Mesothelial cell of epicardium (in vitro differentiated cells): ENCODE measurements at places on chromosomes 6 and 20. TPM values are rescaled to one million over a fixed set of nuclear protein-coding genes. Genes with fewer than 3 reads are reported as not detected.
A peak's percentile ranks its signal among the peaks of the same experiment; 100 is the strongest.

SYTL3 gene
- total RNA-seq = 5.4 to 6.1 TPM (median 5.5 TPM) in 3 replicates

- H3K36me3 ChIP-seq = peaks cover 25% of the 10 kb centered on the region
- DNase-seq = no peak
- H3K27me3 ChIP-seq = no peaks in the 10 kb centered on the region
- H3K27ac ChIP-seq = peak overlapping the region; percentile 53
- H3K4me3 ChIP-seq = no peak overlapping the region
These were observed 78.9 kb upstream of the ISM1 start for GRCh38 chr20:13142143-13142542.

GRCh38 chr6:138689849-138690248 is 83.7 kb upstream of the CCDC28A start:
- H3K4me3 ChIP-seq = no peak overlapping the region
- no peaks in the 10 kb centered on the region for H3K36me3 ChIP-seq
- H3K4me1 ChIP-seq = peaks cover 11% of the 10 kb centered on the region
- no peak for DNase-seq
- no peak overlapping the region for H3K27ac ChIP-seq
- no peaks in the 10 kb centered on the region for H3K27me3 ChIP-seq

- peaks cover 1% of the 10 kb centered on the region for H3K4me1 ChIP-seq
- peaks cover 33% of the 10 kb centered on the region for H3K27me3 ChIP-seq
- no peak overlapping the region for H3K4me3 ChIP-seq
- no peak overlapping the region for H3K27ac ChIP-seq
- no peaks in the 10 kb centered on the region for H3K36me3 ChIP-seq
- no peak for DNase-seq
These were observed 48.5 kb upstream of the MOCS1 start for GRCh38 chr6:39982720-39983119.

MUC22 gene
- total RNA-seq = not detected in 3 replicates

- H3K4me3 ChIP-seq = no peak overlapping the region
- H3K36me3 ChIP-seq = peaks cover 10% of the 10 kb centered on the region
- peaks cover 15% of the 10 kb centered on the region for H3K4me1 ChIP-seq
- H3K27ac ChIP-seq = no peak overlapping the region
- no peak for DNase-seq
These were observed 185.6 kb downstream of the TSHZ2 start for GRCh38 chr20:53157443-53158408.

DNA sequence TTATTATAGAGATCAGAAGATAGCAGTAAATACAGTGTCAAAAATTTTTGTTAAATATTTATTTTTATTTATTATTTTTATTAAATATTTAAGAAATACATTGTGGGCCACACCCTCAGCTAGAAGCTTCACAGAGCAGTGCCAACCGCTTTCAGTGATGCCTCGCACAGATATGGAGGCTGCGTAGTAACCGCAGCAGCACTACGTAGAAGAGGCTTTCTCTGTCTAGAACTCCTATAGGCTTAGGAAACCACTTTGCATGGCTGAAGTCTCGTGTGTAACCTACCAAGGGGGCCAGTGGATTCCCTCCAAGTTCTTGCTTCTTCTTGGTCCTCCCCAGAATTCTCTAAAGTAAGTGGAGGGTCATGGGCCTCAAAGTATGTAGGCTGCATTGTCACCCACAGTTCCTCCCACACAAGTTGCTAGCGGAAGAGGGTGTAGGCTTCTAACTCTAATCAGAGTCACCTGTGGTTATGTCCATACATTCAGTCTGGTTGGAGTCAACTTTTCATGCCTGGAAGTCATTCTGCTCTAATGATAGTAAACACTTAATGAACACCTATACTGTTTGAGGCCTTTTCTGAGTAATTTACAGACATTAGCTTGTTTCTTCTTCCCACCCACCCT is 285.6 kb downstream of the CDKAL1 start:
- peaks cover 24% of the 10 kb centered on the region for H3K4me1 ChIP-seq
- DNase-seq = no peak
- no peaks in the 10 kb centered on the region for H3K27me3 ChIP-seq
- no peak overlapping the region for H3K27ac ChIP-seq
- H3K4me3 ChIP-seq = no peak overlapping the region

DNA sequence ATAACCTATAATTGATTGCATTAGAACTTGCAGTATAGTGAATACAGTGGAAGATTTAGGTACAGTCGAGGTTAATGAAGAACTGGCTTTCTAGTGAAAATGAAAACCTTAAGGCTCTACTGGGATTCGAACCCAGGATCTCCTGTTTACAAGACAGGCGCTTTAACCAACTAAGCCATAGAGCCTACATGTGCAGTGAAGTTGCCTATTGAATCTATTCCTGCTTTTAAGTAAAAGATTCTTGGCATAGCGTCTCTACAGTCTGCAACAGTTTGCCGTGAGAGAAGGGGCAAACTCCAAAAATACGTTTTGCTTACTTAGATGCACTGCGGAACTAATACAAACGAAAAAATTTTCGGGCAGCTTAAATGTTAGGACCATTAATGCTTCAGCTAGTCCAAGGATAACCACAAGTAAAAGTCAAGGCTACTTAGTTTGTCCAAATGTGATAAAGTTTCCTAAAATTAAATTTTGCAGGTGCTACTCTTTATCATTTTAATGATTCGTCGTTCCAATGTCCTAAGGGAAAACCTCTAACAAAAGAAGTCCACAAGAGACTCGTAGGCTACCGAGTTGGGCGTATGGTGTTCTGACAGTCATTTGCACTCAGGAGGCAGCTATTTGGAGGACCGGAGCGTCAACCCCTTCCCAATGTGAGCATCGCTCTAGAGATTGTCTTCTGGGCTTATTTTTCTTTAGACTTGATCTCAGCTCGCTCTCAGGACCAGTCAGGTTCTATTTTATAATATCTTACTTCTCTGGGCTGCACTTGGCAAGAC is 31.3 kb upstream of the ZSCAN23 start:
- no peaks in the 10 kb centered on the region for H3K36me3 ChIP-seq
- H3K27ac ChIP-seq = no peak overlapping the region
- no peak for DNase-seq
- peaks cover 5% of the 10 kb centered on the region for H3K4me1 ChIP-seq
- H3K27me3 ChIP-seq = peaks cover 43% of the 10 kb centered on the region
- peak overlapping the region; percentile 81 for H3K4me3 ChIP-seq

DNA sequence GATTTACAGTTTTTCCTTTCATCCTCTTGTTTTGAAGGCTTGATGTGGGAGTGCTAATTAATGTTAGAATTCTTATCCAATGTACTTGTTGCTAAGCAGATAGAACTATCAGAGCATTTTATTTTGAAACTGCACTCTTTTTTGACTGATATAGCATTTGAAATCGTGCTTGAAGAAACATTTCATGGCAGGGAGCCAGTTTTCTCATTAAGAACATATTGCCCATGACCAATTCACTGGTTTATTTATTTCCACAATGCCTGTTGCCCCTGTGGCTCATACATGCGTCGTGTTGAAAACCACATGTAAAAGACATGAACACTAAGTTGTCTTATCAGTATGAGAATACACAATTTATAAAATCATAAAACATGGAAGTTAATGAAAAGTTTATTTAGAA is 479.7 kb upstream of the FLRT3 start:
- H3K36me3 ChIP-seq = no peaks in the 10 kb centered on the region
- no peak for DNase-seq
- H3K4me3 ChIP-seq = no peak overlapping the region
- H3K4me1 ChIP-seq = peaks cover 29% of the 10 kb centered on the region
- peak overlapping the region; percentile 18 for H3K27ac ChIP-seq
- H3K27me3 ChIP-seq = no peaks in the 10 kb centered on the region

- H3K36me3 ChIP-seq = peaks cover 6% of the 10 kb centered on the region
- no peak overlapping the region for H3K27ac ChIP-seq
- H3K4me3 ChIP-seq = no peak overlapping the region
- no peaks in the 10 kb centered on the region for H3K27me3 ChIP-seq
- H3K4me1 ChIP-seq = peaks cover 23% of the 10 kb centered on the region
These were observed 24.2 kb upstream of the KIF25 start for GRCh38 chr6:167973148-167973885.

PAK5 gene
- total RNA-seq = 0.36 to 0.54 TPM (median 0.42 TPM) in 3 replicates

THEMIS gene
- total RNA-seq = not detected in 3 replicates

- H3K4me3 ChIP-seq = no peak overlapping the region
- peak overlapping the region; percentile 92 for H3K27ac ChIP-seq
- no peaks in the 10 kb centered on the region for H3K36me3 ChIP-seq
- H3K4me1 ChIP-seq = peaks cover 44% of the 10 kb centered on the region
- peaks cover 20% of the 10 kb centered on the region for H3K27me3 ChIP-seq
These were observed 28.2 kb downstream of the TREML4 start for GRCh38 chr6:41256383-41256782.

PLCB4 gene
- 14.0 to 15.6 TPM (median 15.1 TPM) in 3 replicates for total RNA-seq

DNA sequence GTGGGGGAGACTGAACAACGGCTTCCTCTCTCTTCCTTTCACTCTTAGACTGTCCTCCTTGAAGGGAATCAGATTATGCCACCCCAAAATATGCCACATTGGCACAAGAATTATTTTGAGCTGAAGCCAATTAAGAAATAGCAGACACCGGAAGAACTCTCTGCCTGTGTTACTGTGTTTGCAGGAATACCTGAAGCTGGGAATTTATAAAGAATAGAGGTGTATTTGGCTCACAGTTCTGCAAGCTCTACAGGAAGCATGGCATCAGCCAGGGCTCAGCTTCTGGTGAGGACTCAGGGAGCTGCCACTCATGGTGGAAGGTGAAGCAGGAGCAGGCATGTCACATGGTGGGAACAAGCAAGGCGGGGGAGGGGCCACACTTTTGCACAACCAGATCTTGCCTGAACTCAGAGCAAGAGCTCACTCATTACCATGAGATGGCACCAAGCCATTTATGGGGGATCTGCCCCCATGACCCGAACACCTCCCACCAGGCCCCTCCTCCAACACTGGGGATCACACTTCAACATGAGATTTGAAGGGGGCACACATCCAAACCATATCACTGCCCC is 46.0 kb downstream of the PCNA start:
- H3K27me3 ChIP-seq = no peaks in the 10 kb centered on the region
- no peaks in the 10 kb centered on the region for H3K4me1 ChIP-seq
- no peak overlapping the region for H3K4me3 ChIP-seq

FNDC1 gene
- total RNA-seq = 0.31 to 0.40 TPM (median 0.34 TPM) in 3 replicates

DNA sequence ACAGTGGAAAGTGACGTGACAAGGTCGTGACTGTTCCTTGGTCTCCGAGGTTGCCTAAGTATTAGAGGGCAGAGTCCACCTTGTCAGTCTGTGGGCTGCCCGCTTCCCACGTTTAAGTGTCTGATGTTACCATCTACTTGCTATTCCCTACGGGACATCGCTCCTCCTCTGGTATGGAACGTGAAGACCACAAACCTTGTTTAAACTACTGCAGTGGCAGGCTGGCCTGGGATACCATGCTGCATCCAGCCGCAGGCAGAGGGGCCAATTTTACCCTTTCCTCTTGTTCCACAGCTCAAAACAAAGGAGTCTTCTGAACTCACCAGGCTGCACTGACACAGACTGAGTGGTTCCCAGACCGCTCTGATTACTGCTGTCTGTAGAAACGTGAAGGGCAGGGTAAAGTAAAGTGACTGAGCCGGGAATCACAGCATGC is 275.9 kb downstream of the FOXC1 start:
- peak overlapping the region; percentile 96 for H3K27ac ChIP-seq
- H3K4me1 ChIP-seq = peaks cover 49% of the 10 kb centered on the region
- H3K4me3 ChIP-seq = peak overlapping the region; percentile 31
- no peaks in the 10 kb centered on the region for H3K27me3 ChIP-seq
- peak; percentile 48 for DNase-seq

GRCh38 chr20:3247638-3248037 is 8.6 kb upstream of the SLC4A11 start:
- H3K4me1 ChIP-seq = no peaks in the 10 kb centered on the region
- no peak overlapping the region for H3K27ac ChIP-seq
- H3K27me3 ChIP-seq = peaks cover 64% of the 10 kb centered on the region
- H3K36me3 ChIP-seq = peaks cover 10% of the 10 kb centered on the region
- no peak for DNase-seq
- H3K4me3 ChIP-seq = no peak overlapping the region

GRCh38 chr6:35642471-35643161 is 46.1 kb downstream of the FKBP5 start:
- no peaks in the 10 kb centered on the region for H3K36me3 ChIP-seq
- no peak overlapping the region for H3K27ac ChIP-seq
- no peak overlapping the region for H3K4me3 ChIP-seq

SLC24A3 gene
- 3.2 to 3.3 TPM (median 3.3 TPM) in 3 replicates for total RNA-seq

COL12A1 gene
- 10.5 to 12.5 TPM (median 11.3 TPM) in 3 replicates for total RNA-seq

DNA sequence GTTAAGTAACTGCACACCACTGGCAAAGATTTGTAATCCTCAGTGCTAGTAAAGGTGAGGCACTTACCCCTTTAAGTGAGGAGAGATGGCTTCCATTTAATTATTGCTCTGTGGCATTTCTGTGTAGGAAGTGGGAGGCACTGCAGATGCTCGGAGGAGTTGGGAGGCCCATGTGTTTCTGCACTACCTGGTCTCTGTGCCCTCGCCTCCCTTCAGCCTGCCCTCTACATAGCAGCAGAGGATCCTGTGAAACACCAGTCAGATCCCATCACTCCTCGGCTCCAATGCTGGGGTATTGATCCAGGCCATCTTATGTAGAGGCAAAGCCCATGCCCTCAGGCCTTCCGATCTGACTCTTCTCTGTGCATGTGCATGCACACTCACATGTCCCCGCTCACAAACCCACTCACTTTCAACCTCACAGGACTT is 67.0 kb downstream of the SLX4IP start:
- DNase-seq = no peak
- H3K27me3 ChIP-seq = no peaks in the 10 kb centered on the region

- H3K27ac ChIP-seq = peak overlapping the region; percentile 32
- DNase-seq = no peak
- peaks cover 15% of the 10 kb centered on the region for H3K36me3 ChIP-seq
- no peak overlapping the region for H3K4me3 ChIP-seq
- H3K4me1 ChIP-seq = peaks cover 16% of the 10 kb centered on the region
These were observed 4.4 kb downstream of the CAP2 start for GRCh38 chr6:17397764-17398194.

GRCh38 chr6:131911951-131912350 is 39.2 kb downstream of the CCN2 start:
- H3K27me3 ChIP-seq = peaks cover 15% of the 10 kb centered on the region
- H3K36me3 ChIP-seq = no peaks in the 10 kb centered on the region
- H3K4me1 ChIP-seq = no peaks in the 10 kb centered on the region
- H3K4me3 ChIP-seq = no peak overlapping the region
- DNase-seq = no peak
- H3K27ac ChIP-seq = no peak overlapping the region

HDGFL1 gene
- total RNA-seq = 0.09 to 0.14 TPM (median 0.11 TPM) in 3 replicates

GRCh38 chr6:96940322-96940721 is 15.8 kb downstream of the KLHL32 start:
- H3K4me1 ChIP-seq = peaks cover 34% of the 10 kb centered on the region
- no peaks in the 10 kb centered on the region for H3K36me3 ChIP-seq
- no peak overlapping the region for H3K4me3 ChIP-seq
- no peak overlapping the region for H3K27ac ChIP-seq

- no peak overlapping the region for H3K27ac ChIP-seq
- no peaks in the 10 kb centered on the region for H3K27me3 ChIP-seq
- H3K4me1 ChIP-seq = peaks cover 45% of the 10 kb centered on the region
- DNase-seq = peak; percentile 78
- no peaks in the 10 kb centered on the region for H3K36me3 ChIP-seq
- no peak overlapping the region for H3K4me3 ChIP-seq
These were observed 50.5 kb upstream of the ASIP start for GRCh38 chr20:34190679-34191090.
